ENCODE measurements at places on chromosomes 12 and 14. TPM values are rescaled to one million over a fixed set of nuclear protein-coding genes. Genes with fewer than 3 reads are reported as not detected.

Gene MGAT4C
- 1.1 TPM for total RNA-seq

Gene RERG
- total RNA-seq: 121 TPM

Gene AGAP2
- total RNA-seq: 2.6 TPM

- H3K4me3 ChIP-seq: no peak overlapping the region
- no peak overlapping the region for H3K27ac ChIP-seq
- H3K36me3 ChIP-seq: no peaks in the 10 kb centered on the region
Observed at GRCh38 chr14:78610994-78611393, 440.8 kb downstream of the NRXN3 start.

DNA sequence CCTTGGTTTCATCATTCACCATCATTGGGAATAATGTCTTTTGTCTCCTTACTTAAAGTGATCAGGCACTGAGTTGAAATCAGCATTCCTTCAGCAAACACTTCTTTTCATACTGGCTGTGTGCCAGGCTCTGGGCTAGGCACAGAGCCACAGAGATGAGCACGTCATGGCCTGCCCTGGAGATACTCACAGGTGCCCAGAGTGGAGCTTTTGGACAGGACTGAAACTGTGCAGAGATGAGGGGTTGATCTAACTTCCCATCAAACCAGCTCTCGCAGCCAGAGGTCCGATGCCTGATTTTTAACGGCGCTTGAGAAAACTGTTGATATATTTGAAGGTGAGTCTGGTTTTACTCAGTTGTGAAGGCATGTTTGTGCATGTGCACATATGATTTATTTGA is 43.1 kb downstream of the CACNA1C start:
- H3K4me1 ChIP-seq: no peaks in the 10 kb centered on the region
- H3K36me3 ChIP-seq: no peaks in the 10 kb centered on the region
- no peaks in the 10 kb centered on the region for H3K27me3 ChIP-seq
- no peak overlapping the region for H3K27ac ChIP-seq

DNA sequence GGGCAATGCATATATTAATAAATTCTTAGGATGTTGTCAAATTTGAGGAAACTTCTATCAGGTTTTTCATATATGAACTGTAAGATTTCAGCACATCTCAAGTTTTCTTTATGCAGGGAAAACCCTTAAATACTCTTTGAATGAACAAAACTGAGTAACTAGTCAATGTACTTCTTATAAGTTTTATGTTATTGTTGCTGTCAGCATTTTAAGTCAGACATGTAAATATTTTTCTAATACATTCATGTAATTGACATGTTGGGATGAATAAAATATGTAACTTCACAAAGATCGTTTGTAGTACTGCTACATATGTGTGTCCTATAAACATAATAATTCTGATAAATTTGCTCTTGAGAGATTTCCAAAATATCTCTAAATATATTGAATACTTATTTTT is 109.6 kb downstream of the BMP4 start:
- no peak overlapping the region for H3K27ac ChIP-seq
- H3K27me3 ChIP-seq: no peaks in the 10 kb centered on the region
- no peaks in the 10 kb centered on the region for H3K36me3 ChIP-seq
- no peak overlapping the region for H3K4me3 ChIP-seq
- H3K4me1 ChIP-seq: no peaks in the 10 kb centered on the region

GRCh38 chr12:105420046-105420445 is 89.6 kb downstream of the C12orf75 start:
- no peaks in the 10 kb centered on the region for H3K27me3 ChIP-seq
- DNase-seq: no peak
- no peak overlapping the region for H3K4me3 ChIP-seq
- H3K4me1 ChIP-seq: no peaks in the 10 kb centered on the region

DNA sequence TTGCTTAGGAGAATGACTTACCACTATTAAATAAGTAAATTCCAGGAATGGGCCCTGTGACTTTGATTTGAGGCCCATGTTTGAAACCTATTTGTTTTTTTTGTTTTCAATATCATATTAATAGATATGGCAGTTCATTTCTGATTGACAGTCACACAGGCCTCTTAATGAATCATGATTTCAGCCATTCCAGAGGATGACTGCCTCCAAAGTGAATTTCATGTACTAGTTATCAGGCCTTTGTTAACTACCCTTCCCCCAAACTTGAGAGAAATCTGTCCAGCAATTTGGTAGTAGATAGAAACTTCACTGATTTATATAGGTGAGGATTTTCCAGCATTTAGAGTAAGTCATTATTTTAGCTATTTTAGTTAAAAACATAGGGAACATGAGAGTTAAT is 25.9 kb upstream of the GALNT16 start:
- H3K27ac ChIP-seq: no peak overlapping the region
- H3K27me3 ChIP-seq: no peaks in the 10 kb centered on the region
- no peaks in the 10 kb centered on the region for H3K36me3 ChIP-seq
- H3K4me3 ChIP-seq: no peak overlapping the region

GRCh38 chr12:24617471-24617870 is 331.4 kb downstream of the BCAT1 start:
- no peaks in the 10 kb centered on the region for H3K36me3 ChIP-seq
- no peaks in the 10 kb centered on the region for H3K27me3 ChIP-seq
- H3K27ac ChIP-seq: no peak overlapping the region
- H3K4me3 ChIP-seq: no peak overlapping the region
- no peak for DNase-seq
